ENCODE measurements at places on chromosomes 5 and 9.

DNA sequence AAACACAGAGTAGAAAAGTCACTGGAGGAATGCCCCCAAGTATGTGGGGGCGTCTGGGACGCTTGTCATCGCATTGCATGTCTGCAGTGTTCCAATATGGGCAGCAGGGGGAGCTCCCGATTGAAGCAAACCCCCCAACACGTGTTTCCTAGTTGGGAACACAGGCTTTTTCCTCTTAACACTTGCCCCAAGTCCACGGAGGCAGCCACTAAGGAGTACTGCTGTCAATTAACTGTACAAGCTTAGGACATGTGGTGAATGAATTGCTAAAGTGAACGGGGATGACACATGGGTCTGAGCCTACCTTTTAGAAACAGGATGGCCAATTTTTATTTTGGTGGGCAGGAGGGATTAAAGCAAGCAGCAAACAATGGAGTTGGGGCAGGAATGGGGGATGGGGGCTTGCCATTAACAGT is 2.2 kb downstream of the GABRB2 start:
- DNase-seq: no peak

DNA sequence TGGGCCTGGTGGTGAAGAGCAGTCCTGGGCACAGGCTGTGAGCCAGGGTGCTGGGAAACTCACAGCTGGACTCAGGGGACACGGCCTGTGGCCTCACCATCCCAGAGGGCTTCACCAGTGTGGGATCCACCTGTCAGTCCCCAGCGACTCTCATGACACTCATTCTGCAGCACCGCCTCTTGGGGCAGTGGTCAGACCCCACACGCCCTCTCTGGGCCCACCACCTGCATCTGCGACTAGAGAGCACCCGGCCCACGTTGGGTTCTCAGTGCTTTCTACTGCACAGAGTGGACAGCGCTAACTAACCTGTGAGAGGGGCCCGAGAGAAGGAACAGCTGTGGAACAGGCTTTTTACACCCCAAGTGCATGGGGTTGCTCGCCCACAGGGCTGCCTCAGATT is 45.8 kb upstream of the GARNL3 start:
- no peak for DNase-seq

- DNase-seq: no peak
These were observed 538.3 kb downstream of the CSNK1G3 start for GRCh38 chr5:124050120-124050770.

GRCh38 chr5:141515141-141515540 is 26.3 kb downstream of the PCDHGC5 start:
- no peak for DNase-seq

GRCh38 chr5:82347201-82347865 is 69.2 kb upstream of the RPS23 start:
- DNase-seq: no peak

- no peak for DNase-seq
These were observed 374.0 kb downstream of the ZNF608 start for GRCh38 chr5:124372457-124372856.

- no peak for DNase-seq
These were observed 50.8 kb downstream of the TGFBR1 start for GRCh38 chr9:99155736-99156135.

- no peak for DNase-seq
These were observed 11.3 kb downstream of the AHRR start for GRCh38 chr5:332843-333242.

- DNase-seq: no peak
These were observed 15.6 kb upstream of the DENND1A start for GRCh38 chr9:123945532-123945931.

DNA sequence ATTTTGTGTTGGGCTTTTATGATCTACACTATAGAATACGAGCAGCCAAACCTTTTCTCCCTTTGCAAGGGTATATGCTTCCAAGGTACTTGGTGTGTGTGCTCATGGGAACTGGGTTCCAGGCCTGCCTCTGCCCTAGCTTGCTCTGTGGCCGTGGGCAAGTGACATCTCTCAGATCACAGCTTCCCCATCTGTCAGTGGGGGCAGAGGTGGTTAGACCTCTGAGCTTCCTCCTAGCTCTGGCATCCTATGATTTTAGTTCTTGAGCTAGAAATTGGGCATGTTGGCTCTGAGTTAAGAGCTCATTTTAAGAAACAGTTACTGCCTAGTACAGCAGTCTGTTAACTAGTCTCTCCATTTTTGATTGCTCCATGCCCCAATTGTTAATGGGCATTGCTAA is 12.5 kb upstream of the CCNJL start:
- DNase-seq: no peak

GRCh38 chr9:127050591-127051001 is 71.8 kb downstream of the ANGPTL2 start:
- no peak for DNase-seq

DNA sequence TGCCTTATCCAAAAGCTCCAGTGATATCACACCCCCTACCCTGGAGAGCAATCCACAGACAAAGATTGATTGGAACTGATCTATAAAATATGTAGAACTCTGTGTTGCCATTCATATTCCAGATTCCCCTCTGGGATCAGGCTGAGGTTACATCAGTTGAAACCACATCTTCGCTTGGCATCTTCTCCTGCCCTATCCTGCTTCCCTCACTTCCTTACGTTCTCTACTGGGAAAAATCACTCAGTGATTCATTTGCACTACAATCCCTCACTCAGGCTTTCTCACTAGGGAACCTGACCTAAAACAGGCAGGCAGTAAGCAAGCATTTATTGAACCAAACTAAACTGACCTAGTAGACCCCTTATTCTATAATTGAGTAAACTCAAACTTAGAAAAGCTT is 111.7 kb downstream of the ESM1 start:
- no peak for DNase-seq

- no peak for DNase-seq
These were observed 7.3 kb downstream of the SRFBP1 start for GRCh38 chr5:121968910-121969607.

GRCh38 chr5:39639618-39640089 is 214.9 kb upstream of the DAB2 start:
- DNase-seq: no peak

GRCh38 chr9:2241836-2242741 is 226.9 kb downstream of the SMARCA2 start:
- peak; percentile 96 for DNase-seq
